ENCODE measurements at places on chromosomes 6 and 20. TPM values are rescaled to one million over a fixed set of nuclear protein-coding genes. Genes with fewer than 3 reads are reported as not detected.

The OPN5 gene
- not detected for polyA plus RNA-seq

The ENPP5 gene
- polyA plus RNA-seq = 6.5 TPM

The SEMG1 gene
- polyA plus RNA-seq = not detected

The LY6G6F gene
- polyA plus RNA-seq = 2.2 TPM

DNA sequence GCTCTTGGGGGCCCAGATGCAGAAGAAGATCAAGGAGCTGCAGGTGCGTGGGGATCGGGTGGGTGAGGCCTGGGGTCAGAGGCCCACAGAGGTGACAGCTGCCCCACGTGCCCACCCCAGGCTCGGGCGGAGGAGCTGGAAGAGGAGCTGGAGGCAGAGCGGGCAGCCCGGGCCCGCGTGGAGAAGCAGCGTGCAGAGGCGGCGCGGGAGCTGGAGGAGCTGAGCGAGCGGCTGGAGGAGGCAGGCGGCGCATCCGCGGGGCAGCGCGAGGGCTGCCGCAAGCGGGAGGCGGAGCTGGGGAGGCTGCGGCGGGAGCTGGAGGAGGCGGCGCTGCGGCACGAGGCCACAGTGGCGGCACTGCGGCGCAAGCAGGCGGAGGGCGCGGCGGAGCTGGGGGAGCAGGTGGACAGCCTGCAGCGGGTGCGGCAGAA lies 41.5 kb downstream of the MYH7B start:
- H3K27me3 ChIP-seq = no peaks in the 10 kb centered on the region
- H3K36me3 ChIP-seq = peaks cover 5% of the 10 kb centered on the region
- no peaks in the 10 kb centered on the region for H3K4me1 ChIP-seq
- H3K4me3 ChIP-seq = no peak overlapping the region
- DNase-seq = peak; percentile 73

GRCh38 chr6:127857051-127857637 lies 43.7 kb downstream of the THEMIS start:
- no peaks in the 10 kb centered on the region for H3K27me3 ChIP-seq
- H3K4me3 ChIP-seq = no peak overlapping the region
- no peak for DNase-seq
- H3K36me3 ChIP-seq = no peaks in the 10 kb centered on the region

GRCh38 chr20:60095456-60095855 lies 137.2 kb downstream of the CDH26 start:
- peaks cover 5% of the 10 kb centered on the region for H3K4me1 ChIP-seq
- no peak overlapping the region for H3K27ac ChIP-seq
- no peaks in the 10 kb centered on the region for H3K27me3 ChIP-seq
- H3K36me3 ChIP-seq = no peaks in the 10 kb centered on the region
- no peak overlapping the region for H3K4me3 ChIP-seq

- no peaks in the 10 kb centered on the region for H3K36me3 ChIP-seq
- H3K27ac ChIP-seq = no peak overlapping the region
- DNase-seq = peak; percentile 88
- no peaks in the 10 kb centered on the region for H3K27me3 ChIP-seq
- H3K4me1 ChIP-seq = peaks cover 27% of the 10 kb centered on the region
- H3K4me3 ChIP-seq = no peak overlapping the region
Observed at GRCh38 chr20:371755-372542, 8.6 kb upstream of the TRIB3 start.

DNA sequence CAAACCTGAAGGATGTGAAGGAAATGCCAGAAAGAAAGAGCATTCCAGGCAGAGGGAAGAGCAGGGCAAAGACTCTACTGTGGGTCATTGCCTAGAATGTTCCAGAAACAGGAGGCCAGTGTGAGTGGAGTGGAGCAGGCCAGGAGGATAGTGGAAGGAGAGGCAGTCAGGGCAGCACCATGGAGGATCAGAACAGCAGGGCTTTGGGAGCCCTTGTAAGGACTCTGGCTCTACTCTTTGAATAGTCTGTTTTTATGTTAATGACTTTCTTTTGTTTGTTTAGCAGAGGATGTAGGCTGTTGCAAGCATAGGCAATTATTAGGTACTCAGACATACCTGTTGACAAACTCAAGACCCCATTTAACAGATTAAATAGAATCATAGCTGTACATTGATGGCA lies 23.6 kb upstream of the FBXL4 start:
- H3K4me3 ChIP-seq = no peak overlapping the region
- H3K36me3 ChIP-seq = no peaks in the 10 kb centered on the region
- H3K4me1 ChIP-seq = peaks cover 3% of the 10 kb centered on the region
- no peak for DNase-seq

DNA sequence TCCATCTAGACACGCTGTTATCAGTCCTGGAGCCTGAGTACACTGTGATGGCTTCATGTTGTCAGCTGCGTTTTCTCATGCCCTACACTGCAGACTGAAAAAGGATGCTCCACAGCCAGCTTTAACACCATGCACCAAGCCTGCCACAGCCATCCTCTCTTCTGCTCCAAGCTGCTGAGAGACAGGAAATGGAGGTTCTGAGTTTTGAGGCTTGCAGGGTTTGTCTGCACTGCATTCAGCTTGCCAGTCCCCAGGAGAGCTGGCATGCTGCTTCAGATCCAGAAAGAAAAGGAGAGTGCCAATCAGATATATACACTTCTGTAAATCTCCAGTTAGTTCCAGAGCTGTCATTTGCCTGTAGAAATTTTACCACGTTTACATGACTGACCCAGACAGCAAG lies 550.7 kb upstream of the FLRT3 start:
- DNase-seq = peak; percentile 83
- H3K4me1 ChIP-seq = peaks cover 9% of the 10 kb centered on the region
- no peaks in the 10 kb centered on the region for H3K27me3 ChIP-seq
- H3K36me3 ChIP-seq = no peaks in the 10 kb centered on the region
- H3K4me3 ChIP-seq = no peak overlapping the region
